ENCODE measurements at places on chromosomes 1 and 21.

GRCh38 chr1:114173680-114174079 is 20.0 kb upstream of the SYT6 start:
- no peak for DNase-seq

DNA sequence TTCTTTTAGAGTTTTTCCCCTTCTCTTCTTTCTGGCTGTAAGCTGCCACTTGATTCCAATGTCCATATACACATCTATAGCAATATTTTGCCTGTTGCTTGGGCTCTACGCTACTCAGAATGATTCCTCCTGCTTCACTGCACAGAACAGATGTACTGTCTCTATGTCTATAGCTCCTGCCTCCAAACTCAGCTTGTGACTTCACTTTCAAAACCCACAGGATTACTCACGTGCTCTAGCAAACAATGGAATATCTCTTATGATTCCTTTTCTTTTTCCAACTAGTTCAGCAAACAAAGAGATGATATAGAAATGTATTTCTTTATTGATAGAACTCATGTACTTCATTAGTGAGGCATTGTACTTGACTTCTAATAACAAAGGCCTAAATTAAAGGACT is 80.5 kb upstream of the SOX13 start:
- no peak for DNase-seq

DNA sequence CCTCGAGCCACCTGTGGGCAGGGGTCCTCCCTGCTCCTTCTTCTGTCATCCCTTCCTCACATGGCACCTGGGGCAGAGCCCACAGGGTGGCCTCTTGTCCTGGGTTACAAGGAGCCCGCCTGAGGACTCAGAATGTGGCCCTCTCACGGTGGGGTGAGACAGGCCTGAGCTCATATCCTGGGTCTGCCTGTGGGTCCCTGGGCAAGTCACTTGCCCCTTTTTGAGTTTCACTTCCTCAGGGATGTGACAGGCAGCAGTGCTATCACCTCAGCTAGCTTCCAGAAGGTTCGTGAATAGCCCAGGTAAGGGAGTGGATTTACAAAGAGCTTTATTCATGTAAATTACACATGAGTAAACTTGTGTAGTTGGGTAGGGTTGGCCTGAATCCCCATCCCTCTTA is 33.5 kb downstream of the HTR6 start:
- DNase-seq, result no peak

- DNase-seq, result peak; percentile 40
Observed at GRCh38 chr1:109240158-109241152, 8.9 kb upstream of the CELSR2 start.

- DNase-seq, result no peak
Observed at GRCh38 chr1:244234009-244234643, 183.0 kb downstream of the ZBTB18 start.

- no peak for DNase-seq
Observed at GRCh38 chr21:44658913-44659595, 1.3 kb downstream of the KRTAP12-3 start.

- no peak for DNase-seq
Observed at GRCh38 chr1:156600733-156601121, 552 bp downstream of the GPATCH4 start.

GRCh38 chr1:221796700-221797099 is 54.8 kb upstream of the DUSP10 start:
- DNase-seq, result no peak

- no peak for DNase-seq
Observed at GRCh38 chr1:108512239-108513043, 47.5 kb upstream of the EEIG2 start.

- DNase-seq, result no peak
Observed at GRCh38 chr1:199639453-199639852, 388.1 kb upstream of the NR5A2 start.

GRCh38 chr1:61387829-61388228 is 305.5 kb downstream of the NFIA start:
- no peak for DNase-seq

DNA sequence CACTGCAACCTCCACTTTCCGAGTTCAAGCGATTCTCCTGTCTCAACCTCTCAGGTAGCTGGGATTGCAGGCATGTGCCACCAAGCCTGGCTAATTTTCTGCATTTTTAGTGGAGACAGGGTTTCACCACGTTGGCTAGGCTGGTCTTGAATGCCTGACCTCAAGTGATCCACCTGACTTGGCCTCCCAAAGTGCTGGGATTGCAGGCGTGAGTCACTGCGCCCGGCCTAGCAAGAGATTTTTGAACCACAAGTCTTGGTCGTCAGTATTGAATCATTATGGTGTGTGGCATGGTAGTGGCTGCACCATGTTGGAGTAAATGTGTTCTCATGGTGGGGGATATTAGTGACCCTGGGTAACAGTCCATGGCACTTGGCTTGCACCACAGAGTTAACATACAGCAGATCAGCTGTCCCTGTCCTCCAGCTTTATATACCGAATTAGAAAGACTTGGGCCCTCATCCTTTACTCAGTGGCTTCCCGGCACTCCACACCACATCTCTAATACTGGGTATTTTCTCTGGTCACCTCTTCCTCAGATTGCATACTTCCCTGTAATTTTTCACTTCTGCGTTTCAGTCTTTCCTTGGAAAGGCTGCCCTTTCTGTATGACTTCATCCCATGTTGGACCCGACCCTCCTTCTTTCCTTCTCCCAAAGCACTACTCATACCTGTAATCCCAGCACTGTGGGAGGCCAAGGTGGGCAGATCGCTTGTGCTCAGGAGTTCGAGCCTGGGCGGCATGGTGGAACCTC is 25.1 kb downstream of the AK4 start:
- no peak for DNase-seq

DNA sequence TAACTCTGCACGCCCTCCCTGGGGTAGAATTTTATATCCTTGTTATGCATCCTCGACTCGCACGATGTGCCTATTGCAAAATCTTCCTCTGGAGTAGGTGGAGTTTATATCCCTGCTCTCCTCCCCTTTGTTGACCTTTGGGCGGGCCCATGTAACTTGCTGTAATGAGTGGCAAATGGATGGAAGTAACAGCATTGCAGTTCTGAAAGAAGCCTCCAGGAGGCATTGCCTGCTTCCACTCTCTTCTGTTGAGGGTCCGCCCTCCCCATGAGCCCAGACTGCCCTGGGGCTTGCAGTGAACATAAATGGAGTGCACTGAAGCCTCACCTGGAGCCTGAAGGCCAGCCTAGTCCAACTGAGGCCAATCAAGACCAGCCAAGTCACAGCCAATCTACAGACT is 62.2 kb upstream of the GRIK3 start:
- peak; percentile 3 for DNase-seq

GRCh38 chr21:25903607-25904006 is 168.8 kb downstream of the GABPA start:
- DNase-seq, result no peak

DNA sequence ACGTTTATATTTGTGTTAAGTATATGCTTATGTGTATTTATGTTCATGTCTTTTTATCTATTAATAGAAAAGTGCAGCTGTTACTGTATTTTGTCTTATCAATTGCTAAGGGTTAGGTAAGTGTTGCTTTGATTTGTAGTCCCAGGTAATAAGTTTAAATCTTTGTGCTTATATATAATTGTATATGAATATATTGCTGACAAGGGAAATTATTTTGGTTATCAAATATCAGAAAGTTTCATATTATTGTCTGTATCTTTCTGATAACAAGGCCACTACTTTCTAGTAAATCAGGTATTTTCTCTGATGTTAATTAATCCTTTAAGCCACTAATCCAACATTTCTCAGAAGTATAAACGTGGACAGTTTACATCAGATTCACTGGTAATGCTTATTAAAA is 21.3 kb downstream of the GPR52 start:
- no peak for DNase-seq

GRCh38 chr1:34977210-34977471 is 8.0 kb downstream of the TMEM35B start:
- DNase-seq, result no peak

DNA sequence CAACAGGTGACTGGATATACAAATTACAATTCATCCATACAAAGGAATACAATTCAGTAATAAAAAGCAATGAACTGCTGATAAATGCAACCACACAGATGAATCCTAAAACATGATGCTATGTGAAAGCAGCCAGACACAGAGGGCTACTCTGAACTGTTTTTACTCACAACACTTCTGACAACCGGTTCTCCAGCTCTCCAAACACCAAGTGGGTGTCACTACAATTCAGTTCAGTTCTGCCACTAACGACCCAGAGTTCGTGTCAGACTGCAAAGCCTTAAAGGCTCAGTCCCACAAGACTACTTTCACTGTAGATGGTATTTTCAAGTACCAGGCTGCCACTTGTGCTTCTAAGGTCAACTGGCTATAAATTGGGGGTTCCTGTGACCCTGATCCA is 119.4 kb downstream of the SLC16A1 start:
- no peak for DNase-seq

GRCh38 chr1:154609398-154610380 is 1.7 kb upstream of the ADAR start:
- DNase-seq, result peak; percentile 68

DNA sequence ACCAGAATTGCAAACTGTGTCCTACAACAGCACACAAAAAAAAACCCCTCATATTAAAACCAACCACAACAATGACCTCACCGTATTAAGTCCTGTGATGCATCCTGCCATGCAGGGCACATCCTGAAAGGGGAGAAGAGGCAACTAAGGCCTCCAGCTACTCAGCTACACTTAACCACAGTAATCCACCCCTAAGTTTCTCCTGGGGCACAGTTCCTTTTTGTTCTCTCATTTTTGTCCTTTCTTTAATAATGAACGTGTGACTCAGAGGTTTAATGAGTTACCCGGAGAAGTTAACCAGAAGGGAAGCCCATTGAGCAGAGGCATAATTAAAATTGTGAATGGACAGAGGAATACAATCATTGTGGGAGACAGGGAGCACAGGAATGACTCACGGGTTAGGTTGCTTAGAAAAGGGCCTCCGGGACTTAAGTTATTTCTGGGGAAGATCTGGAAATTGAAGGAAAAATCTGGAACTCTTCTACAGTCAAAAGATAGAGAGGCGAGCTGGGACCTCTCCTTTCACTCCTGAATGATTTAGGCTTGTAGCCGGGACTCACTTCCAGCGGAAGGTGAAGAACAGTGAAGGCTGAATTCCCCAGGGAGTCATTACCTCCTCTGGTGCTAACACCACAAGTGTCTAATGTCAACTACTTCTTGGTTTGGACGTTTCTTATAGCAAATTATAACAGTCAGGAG is 36.9 kb upstream of the HIVEP3 start:
- DNase-seq, result peak; percentile 5

DNA sequence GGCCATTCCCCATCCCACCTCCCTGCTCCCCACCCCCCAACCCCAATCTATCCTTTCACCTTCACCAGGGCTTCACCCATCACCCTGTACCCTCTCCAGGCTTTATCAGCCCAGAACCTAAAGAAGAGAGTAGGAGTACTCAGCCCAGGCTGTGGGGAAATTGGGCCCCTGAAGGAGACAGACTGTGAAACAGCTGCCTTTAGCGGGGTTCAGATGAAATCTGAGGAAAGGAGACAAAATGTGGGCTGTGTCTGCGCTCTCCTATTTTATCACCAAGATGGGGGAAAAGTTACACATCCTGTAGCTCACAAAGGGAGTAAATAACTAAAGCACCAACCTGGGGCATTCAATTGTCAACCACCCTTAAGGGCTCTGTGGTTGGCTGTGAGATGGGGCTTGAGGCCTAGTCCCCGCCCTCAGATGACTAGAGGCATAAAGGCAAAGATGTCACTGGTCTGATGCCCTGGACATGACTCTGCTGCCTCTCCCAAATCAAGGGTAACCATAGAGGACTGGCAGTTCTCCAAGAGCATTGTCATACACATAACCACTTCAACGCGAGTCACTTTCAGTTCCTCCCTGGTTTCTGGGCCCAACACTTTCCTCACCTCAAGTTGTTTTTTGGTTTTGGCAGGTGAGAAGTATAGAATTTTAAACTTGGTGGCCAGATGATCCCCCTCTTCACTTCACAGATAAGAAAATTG is 30.0 kb downstream of the SLC27A3 start:
- peak; percentile 82 for DNase-seq

GRCh38 chr1:220825819-220826551 is 39.3 kb downstream of the MTARC1 start:
- no peak for DNase-seq

GRCh38 chr1:55815745-55816455 is 600.7 kb upstream of the USP24 start:
- no peak for DNase-seq

- no peak for DNase-seq
Observed at GRCh38 chr21:45094412-45094811, 20.0 kb downstream of the ADARB1 start.

GRCh38 chr1:200707116-200707515 is 31.6 kb upstream of the CAMSAP2 start:
- DNase-seq, result no peak

DNA sequence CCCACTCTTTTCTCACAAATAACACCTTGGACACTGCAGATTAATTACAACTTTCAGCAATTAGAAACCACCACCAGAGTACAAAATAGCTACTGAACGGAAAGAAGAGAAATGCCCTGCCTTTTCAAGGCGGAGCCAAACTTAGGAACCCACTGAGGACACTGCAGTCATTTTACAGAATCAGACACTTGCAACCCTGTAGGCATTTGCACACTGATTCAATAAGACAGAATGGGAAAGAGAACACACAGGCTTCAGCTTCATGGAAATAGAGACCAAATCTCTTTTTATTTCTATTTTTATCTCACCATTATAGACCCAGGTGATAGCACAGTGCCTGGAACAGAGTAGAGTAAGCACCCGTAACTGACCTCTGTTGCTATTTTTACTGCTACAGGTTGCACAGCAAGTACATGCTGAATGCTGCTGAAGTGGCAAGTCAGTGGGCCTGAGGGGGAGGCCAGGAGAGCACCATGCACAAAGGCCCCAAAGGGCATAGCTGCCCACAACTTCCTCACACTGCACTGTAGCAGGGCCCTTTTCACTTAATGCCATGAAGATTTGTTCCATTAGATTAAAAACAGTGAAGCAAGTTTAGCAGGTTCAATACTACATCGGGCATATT is 50.7 kb upstream of the EDARADD start:
- DNase-seq, result no peak

DNA sequence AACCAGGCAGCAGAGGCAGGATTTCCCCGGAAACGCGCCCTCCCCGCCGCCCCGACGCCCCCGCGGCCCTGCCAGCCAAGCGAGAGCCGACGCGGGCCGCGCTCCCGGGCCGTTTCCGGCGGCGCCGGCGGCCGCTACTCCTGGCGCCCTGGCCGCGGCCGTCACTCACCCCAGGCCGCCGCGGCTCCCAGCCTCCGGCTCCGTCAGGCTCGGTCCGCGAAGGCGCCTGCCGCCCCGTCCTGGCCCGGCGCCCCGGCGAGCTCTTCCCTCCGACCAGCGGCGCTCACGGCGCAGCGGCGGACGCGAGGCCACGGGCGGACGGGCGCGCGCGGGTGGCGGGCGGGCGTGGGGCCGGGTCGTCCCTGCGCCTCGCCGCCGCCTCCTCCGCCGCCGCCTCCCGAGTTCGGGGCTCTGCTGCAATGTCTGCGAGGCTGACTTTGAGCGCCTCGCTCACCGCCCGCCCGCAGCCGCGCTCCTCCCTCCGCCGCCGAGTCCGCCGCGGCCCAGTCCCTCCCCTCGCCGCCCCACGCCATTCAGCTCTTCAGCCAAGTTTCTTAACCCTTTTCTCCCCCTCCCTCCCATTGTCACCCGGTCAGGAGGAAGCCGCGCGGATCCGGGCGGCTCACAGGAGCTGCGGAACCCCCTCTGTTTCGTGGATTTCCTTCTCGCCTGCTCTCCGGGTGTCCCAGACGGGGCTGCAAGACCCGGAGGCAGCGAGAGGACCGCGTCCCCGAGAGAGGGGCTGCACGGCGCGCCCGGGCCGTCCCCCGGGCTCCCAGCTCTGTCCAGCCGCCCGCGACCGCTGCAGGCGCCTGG is at the start of gene NRIP1:
NRIP1 (minus strand) TSS at position 425 of the 816 bp plus-strand sequence. CDS start 96,808 bp downstream, outside the sequence.
- DNase-seq, result peak; percentile 83

- no peak for DNase-seq
Observed at GRCh38 chr1:206751891-206752290, 18.7 kb upstream of the IL19 start.

- DNase-seq, result peak; percentile 92
Observed at GRCh38 chr1:89804642-89805237, 16.1 kb upstream of the LRRC8D start.
